ENCODE measurements at places on chromosomes 1 and 21. TPM values are rescaled to one million over a fixed set of nuclear protein-coding genes. Genes with fewer than 3 reads are reported as not detected.

The UHMK1 gene
- 56.4 TPM for total RNA-seq

The GJB5 gene
- total RNA-seq: not detected

GRCh38 chr21:15000081-15000480 lies 64.7 kb downstream of the NRIP1 start:
- no peak for DNase-seq

- no peak for DNase-seq
Measured at GRCh38 chr1:12244585-12244984, 14.8 kb downstream of the VPS13D start.

- no peak for DNase-seq
Measured at GRCh38 chr1:238589843-238590435, 699.2 kb upstream of the ZP4 start.

GRCh38 chr21:39106881-39107462 lies 76.3 kb downstream of the PSMG1 start:
- no peak for DNase-seq

- no peak for DNase-seq
Measured at GRCh38 chr1:212533148-212533517, 75.4 kb upstream of the ATF3 start.

DNA sequence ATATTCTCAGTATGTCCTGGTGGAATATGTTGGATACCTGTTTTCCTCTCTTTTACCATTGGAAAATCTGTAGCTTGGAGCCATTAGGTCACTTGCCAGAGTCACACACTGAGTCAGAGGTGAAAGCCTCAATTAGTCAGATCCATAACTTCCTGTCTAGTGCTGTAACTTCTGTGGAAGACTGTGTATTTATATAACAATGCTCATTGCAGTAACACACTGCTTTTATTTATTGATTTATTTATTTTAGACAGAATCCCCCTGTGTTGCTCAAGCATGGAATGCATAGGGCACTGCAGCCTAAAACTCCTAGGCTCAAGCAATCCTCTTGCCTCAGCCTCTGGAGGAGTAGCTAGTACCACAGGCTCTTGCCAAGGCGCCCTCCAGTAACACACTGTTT lies 1.3 kb upstream of the DOCK7 start:
- DNase-seq: no peak

GRCh38 chr21:29805105-29805504 lies 134.7 kb downstream of the GRIK1 start:
- DNase-seq: no peak

GRCh38 chr1:180923021-180923841 lies 10.5 kb downstream of the KIAA1614 start:
- no peak for DNase-seq

The NR5A2 gene
- 1.4 TPM for total RNA-seq

DNA sequence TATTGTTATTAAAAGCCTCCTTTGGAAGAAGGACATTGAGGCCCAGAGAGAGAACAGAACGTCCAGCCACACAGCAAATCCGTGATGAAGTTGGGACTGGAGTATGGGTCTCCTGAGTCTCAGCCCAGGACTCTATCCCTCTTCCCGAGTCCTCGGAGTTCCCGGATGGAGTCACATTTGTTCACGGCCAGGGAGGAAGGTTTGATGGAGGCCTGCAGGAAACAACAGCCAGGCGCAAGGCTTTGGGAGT lies 357 bp upstream of the TXLNA start:
- DNase-seq: no peak

The ADAM30 gene
- not detected for total RNA-seq

The ARTN gene
- total RNA-seq: 0.27 TPM
